ENCODE measurements at places on chromosomes 4 and X.
A peak's percentile ranks its signal among the peaks of the same experiment; 100 is the strongest.

- DNase-seq: no peak
Observed at GRCh38 chrX:122439831-122440230, 744.2 kb upstream of the GRIA3 start.

DNA sequence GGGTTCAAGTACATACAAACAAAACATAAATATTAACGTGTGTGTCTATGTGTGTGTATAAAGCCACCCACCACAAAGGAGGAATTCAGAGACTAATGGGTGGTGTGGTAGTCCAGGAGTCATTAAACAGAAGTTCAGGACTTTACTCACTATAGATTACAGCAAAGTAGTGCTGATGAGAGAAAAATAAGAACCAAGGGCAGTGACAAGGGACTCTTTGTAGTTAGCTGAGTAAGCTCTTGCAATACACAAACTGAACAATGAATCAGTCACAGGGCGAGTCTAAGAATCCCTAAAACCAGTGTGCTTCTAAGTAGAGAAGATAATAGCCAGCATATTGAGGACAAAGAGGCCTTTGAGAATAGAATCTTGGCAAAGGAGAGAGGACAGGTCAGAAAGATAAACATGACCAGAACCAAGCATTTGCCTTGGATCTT, 232.4 kb downstream of the PPP3CA start:
- no peak for DNase-seq

DNA sequence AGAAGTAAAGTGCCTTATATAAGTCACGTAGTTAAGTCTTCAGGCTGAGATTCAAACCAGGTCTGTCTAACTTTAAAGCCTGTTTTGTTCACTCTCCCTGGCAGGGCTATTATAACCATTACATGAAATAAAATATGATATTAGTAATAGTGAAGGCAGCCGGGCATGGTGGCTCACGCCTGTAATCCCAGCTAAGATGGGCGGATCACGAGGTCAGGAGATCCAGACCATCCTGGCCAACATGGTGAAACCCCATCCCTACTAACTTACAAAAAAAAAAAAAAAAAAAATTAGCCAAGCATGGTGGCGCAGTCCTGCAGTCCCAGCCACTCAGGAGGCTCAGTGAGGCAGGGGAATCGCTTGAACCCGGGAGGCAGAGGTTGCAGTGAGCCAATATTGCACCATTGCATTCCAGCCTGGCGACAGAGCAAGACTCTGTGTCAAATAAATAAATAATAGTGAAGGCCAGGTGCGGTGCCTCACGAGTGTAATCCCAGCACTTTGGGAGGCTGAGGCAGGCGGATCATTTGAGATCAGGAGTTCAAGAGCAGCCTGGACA, 22.1 kb upstream of the SOWAHD start:
- no peak for DNase-seq

- DNase-seq: no peak
Observed at GRCh38 chr4:4614925-4615678, 73.3 kb upstream of the STX18 start.

GRCh38 chr4:4271912-4272311, 18.0 kb downstream of the LYAR start:
- no peak for DNase-seq

DNA sequence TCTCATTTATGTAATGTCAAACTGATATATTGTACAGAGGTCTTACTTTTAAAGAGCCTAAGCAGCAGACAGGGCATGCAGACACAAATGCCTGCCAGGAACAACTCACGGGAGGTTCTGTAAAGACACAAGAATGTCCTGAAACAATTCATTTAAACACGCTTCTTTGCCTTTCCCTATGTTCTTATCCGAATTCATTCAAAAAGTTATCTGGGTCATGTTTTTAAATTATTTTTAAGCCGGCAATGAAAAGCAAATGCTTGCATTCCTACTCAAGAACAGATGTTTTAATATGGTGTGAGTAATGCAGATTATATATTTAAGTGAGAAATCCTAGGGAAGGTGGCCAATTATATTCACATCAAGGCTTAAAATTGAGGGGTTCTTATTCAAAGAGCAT, 192.6 kb downstream of the PDGFC start:
- DNase-seq: no peak

DNA sequence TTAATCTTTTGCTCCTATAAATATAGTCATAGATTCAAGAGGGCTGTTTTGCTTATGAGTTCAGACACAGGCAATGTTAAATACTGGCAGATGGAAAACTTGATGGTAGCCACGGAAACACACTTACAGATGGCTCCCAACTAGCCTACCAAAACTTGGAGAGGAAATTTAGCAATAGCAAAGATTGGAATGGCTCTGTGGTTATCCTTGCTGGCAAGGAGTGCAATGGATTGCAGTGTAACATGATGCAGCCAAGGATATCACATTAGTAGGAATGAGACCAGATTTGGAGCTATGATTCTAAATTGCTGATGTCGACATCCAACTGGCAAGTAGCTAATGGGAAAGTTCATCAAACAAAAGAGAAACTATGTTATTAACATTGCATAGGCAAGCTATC, 791.0 kb upstream of the DIAPH2 start:
- no peak for DNase-seq

GRCh38 chr4:101464596-101464995, 117.3 kb upstream of the PPP3CA start:
- DNase-seq: peak; percentile 1

- no peak for DNase-seq
Observed at GRCh38 chr4:151930372-151930771, 169.6 kb upstream of the GATB start.

DNA sequence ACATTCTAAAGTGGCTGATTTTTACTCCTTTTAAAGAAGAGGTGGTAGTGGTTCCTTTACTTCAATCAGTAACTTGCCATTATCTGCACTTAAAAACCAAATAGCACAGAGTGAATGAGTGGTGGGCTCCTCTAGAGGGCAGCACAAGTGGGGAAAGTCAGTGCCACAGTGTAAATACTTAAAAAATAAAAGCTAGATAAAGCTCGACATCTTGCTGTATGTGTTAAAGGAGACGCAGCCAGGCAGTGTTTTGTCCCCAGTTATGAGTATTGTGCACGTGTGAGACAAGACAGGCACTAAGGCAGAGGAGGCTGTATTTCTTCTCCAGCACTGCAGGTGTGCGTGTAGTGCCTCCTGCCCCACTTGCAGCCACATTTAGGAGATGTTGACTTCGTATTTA, 24.6 kb downstream of the NAP1L5 start:
- DNase-seq: peak; percentile 18

DNA sequence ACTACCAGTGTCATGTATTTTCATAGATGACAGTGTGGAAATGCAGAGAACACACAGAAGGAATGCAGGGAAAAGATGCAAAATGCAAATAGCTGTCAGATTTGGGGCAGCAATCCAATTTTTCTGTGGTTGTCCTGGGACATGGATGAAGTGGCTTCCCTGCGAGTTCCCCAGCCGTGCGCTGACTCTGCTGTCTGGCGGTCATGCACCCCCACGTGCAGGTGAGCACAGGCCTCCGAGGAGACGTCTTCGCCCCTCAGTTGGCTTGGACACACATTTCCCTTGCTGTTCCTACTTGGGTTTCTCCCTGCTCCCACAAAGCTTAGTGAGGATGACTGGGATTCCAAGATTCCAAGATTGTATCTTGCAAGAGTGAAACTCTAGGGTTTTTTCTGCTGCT, 24.4 kb downstream of the BLOC1S4 start:
- DNase-seq: no peak

DNA sequence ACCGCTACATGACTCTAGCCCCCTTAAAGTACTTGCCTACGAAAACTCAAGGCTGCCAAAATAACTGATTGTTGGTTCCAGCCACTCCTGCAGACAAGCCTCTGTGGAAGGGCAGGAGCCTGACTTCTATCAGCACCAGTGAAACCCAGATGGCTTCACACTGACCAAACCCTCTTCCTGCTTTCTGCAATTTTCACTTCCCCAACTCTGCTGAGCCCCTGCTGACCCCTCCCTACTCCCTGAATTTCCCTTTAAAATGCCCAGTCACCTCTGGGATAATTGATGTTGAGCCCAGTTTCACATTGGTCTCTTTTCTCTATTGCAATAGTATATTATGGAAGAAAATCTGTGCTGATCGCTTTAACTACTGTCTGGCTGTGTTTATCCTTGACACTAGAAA, 61.6 kb upstream of the STS start:
- no peak for DNase-seq

GRCh38 chr4:45484740-45485139, 639.1 kb downstream of the GABRG1 start:
- no peak for DNase-seq

GRCh38 chr4:173039617-173040577, 128.7 kb upstream of the GALNT7 start:
- peak; percentile 64 for DNase-seq
